ENCODE measurements at places on chromosomes 5 and 9.
A peak's percentile ranks its signal among the peaks of the same experiment; 100 is the strongest.

DNA sequence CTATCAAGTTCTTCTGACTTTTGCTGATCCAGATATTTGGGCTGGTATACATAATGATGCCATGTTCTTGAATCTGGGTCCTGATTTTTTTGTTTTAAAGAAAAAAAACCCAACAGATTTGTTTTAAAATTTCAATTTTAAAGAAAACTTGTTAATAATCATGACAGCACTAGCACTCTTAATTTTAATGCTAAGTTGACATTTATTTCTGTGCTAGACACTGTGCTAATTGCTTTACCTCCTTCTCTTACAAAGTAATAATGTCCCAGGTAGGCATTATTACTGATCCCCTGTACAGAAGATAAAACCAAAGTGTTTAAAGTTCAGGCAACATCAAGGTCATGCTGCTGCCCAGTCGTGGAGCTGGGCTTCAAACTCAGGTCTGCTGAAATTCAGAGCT lies 101.9 kb downstream of the ZNF608 start:
- no peak for DNase-seq

DNA sequence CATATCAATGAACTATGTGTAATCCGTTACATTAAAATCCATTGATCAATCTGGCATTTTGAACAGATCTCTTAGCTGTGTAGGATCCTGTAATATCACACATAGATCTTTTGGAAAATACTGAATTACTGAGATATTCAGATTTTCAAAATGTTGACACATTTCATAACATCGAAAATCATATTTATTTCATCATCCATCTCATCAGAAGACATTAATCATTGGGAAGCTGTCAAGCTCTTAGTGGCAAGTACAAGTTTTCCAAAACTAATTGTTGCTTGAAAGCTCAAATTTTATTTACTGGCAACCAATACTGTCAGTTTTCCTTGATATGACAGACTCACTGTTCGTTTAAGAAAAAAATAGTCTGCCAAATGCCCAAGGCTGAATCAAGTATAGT lies 8.5 kb downstream of the NR6A1 start:
- DNase-seq, result no peak

DNA sequence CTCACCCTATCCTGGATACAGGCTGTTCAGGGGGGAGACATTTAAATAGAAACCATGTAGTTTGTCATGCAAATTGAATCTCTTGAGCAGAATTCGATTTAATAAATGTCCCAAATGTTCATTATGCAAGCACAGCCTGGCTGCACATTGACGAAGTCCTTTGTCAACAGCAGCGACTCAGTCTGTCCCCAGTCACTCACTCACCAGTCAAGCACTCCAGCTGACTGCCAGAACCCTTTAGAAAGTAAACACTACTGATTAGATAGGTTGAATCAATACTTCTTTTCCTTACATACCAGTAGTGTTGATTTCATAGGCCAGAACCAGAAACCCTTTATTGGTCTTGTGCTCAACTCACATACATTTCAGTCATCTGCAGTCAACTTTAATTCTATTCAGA lies 27.5 kb downstream of the CDH6 start:
- no peak for DNase-seq

- no peak for DNase-seq
Measured at GRCh38 chr5:107381189-107381856, 289.4 kb downstream of the EFNA5 start.

DNA sequence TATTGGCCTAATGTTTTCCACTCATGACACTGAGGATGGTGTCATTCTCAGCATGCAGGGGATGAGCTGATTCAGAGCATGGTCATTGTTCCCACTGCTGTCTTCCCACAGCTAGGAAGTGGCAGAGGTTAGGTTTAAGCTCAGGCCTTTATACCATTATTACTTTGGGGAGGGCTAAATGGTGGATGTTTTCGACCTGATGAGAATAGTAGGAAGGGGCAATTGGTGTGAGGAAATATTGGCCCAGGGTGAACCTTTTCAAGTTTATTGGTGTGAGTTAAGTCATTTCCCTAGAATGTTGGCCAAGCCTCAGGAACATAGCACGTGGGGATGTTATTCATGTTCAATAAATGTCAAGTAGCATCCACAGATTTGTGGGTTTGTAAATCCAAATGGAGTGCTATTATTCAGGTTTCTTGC lies 59.6 kb downstream of the ARHGAP26 start:
- peak; percentile 82 for DNase-seq

- no peak for DNase-seq
Measured at GRCh38 chr9:16656432-16657169, 213.9 kb downstream of the BNC2 start.

GRCh38 chr5:76552546-76552945 lies 70.7 kb downstream of the F2RL2 start:
- no peak for DNase-seq

- DNase-seq, result no peak
Measured at GRCh38 chr9:71921190-71921814, 9.9 kb downstream of the C9orf85 start.

- peak; percentile 92 for DNase-seq
Measured at GRCh38 chr9:137320555-137321384, 18.7 kb upstream of the NRARP start.

- no peak for DNase-seq
Measured at GRCh38 chr9:18905883-18906629, 127.0 kb downstream of the SAXO1 start.

- no peak for DNase-seq
Measured at GRCh38 chr5:164237486-164237885, 732.1 kb downstream of the MAT2B start.

DNA sequence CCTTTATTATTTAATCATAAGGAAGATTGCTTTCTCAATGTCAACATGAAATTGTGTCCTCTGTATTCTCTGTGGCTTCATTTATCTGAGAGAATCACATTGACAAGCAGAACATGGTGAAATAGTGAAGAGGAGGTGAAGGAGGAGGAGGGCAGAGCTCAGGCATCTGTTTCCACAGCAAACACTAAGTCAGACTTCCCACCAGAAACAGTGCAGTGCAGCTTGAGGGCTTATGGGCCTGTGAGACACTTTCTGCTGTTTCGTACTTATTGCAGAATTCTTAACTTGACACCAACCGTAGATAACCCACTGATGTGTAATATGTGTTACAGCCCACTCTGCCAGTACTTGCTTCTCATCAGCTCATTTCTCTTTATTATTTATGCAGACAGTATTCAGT lies 386.3 kb downstream of the DIRAS2 start:
- DNase-seq, result no peak

- no peak for DNase-seq
Measured at GRCh38 chr5:135557076-135557838, 21.5 kb upstream of the NEUROG1 start.

GRCh38 chr9:133113949-133114885 lies 6.8 kb downstream of the RALGDS start:
- no peak for DNase-seq

DNA sequence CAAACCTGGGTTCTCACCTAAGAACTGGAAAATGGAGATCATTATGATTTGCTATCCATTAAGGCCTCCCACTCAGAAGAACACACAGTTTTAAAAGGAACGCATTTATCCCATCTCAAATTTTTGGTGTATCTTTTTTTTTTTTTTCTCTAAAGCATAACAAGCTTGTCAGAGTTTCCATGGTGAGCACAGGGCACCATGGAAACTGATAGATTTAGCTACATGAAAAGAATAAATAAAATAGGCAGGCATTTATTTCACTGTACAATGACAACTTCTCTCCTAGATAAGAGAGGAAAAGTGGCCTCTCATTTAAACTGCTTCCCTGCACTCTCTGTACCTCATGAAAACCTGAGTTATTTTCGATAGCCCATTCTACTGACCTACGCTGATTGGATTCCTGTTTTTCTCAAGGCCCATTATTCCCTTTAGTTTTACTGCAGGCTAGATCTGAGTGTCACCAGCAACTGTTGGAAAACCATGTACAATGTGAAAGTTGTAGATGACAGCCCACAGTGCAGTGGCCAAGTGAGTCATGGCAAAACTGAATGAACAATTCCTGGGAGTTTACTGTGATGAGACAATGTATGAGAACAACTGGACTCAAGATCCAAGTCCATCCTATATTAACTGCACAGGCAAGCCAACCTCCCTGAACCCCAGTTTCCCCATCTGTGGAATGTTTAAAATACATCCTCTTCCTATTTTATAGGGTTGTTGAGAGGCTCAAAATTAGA lies 4.3 kb upstream of the GDA start:
- no peak for DNase-seq
